ENCODE measurements at places on chromosomes 12 and 14.

GRCh38 chr14:98955036-98955740 lies 316.8 kb downstream of the BCL11B start:
- DNase-seq = no peak

GRCh38 chr12:117363056-117363662 lies 1.7 kb upstream of the NOS1 start:
- no peak for DNase-seq

GRCh38 chr14:103699901-103700752 lies 15.1 kb downstream of the XRCC3 start:
- DNase-seq = no peak

DNA sequence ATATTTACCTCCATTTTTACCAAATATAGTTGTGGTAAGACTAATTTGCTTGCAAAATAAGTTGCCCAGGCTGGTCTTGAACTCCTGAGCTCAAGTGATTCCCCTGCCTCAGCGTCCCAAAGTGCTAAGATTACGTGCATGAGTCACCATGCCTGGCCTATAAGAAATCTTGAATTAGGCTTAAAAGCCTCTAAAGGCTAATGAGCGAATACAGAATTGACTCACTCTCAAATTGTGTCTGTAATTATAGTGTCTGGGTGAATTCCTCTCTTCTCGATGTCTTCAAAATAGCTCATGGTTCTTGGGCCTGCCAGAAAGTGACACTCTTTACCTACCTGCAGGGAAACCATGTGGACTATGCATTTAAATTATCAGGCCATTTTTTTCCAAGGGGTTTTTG lies 403.5 kb downstream of the SLC16A7 start:
- no peak for DNase-seq

DNA sequence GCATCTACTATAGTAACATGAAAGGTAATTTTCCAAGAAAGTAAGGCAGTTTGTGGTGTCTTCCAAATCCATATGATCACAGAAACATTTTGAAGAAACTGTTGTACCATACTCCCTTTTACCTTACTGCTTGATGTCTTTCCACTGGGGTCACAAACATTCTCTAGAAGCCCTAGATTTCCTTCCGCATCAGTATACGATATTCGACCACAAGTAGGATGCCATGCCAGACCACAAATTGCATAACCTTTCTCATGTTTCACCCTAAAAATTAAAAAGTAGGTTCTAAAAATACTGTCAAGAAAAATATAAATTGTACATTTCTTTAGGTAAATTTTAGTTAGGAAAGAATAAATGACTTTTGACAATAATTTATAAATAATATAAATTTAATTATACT lies 26.5 kb downstream of the WDHD1 start:
- DNase-seq = no peak

- no peak for DNase-seq
These were observed 276.3 kb upstream of the FAR2 start for GRCh38 chr12:28872654-28873268.

DNA sequence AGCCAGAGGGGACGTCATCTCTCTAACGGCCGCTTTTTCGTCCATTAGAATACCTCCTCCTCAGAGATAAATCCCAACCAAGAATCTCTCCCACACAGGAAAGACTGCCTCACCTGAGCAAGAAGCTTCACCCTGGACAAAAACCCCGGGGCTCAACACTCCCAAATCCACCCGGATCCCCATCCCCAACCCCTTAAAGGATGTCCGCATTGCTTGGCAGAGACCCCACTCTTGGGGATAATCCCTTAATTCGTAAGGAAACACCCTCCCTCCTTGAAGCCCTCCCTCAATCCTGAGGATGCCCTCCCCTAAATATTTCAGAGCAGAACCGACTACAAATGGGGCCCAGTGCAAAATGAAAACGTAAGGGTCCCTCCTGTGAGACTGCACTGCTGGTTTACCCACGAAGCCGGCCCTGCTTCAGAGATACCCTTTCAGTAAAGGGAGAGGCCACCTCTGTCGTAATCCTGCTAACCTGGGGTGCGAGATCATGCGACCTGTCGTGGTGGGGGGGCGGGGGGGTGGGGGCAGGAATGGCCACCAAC lies 655 bp upstream of the DYNLL1 start:
- no peak for DNase-seq

DNA sequence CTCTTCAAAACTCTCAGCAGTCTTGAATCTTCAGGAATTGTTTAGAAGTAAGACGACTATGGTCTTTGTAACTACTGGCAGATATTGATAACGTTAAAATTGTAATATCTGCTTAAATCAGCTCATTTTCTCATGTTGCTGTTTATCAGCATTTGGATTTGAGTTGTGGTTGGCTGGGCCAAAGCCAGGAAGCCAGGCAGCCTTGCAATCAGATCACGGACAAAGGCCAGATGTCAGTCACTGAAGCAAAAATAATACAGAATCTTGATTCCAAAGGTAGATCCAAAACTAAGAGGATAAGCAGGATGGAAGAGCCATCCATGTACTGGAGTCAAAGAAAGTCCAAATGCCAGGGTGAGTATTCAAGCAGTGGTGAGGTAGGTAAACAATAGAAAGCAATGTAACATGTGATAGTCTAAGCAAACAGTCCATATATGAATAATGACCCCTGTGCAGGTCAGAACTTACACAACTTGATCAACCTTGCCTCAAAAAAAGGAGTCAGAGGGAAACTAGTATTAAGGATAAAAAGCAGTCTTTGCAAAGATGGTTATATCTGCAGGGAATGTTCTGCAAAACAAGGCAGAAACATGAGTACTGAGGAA lies 95.8 kb upstream of the RAP1B start:
- no peak for DNase-seq

DNA sequence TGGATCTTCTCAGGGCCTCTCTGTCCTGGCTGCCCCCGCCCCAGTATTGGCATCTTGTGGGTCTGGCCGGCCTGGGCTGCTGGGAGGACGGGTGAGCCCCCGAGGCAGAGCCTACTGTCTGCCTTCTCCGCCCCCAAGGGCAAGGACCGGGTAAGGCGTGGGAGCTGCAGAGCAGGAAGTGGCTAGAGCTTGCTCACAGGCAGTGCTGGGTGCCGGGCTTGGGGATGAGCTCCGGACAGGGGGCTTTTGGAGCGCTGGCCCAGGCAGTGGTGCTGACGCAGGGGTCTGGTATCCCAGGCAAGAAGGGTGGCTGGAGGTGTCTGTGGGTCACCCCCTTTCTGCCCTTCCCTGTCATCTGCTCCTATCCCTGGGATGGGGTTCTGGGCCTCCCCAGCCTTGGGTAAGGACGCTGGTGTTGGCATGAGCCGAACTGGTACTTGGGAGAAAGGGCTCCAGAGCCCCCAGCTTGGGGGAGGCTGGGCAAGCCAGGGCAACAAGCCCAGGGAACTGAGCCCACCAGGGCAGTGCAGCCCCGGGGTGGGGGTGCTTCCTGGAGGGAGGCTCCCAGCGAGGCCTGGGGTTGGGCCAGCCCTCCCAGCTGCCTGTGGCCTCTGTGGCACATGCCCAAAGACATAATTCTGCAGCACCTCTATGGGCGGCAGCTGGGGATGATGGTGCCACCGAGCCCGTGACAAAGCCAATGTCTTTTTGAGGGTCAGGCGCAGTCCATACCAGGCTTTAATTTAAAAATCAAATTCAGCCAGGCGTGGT lies 126.3 kb downstream of the KIF26A start:
- DNase-seq = no peak

DNA sequence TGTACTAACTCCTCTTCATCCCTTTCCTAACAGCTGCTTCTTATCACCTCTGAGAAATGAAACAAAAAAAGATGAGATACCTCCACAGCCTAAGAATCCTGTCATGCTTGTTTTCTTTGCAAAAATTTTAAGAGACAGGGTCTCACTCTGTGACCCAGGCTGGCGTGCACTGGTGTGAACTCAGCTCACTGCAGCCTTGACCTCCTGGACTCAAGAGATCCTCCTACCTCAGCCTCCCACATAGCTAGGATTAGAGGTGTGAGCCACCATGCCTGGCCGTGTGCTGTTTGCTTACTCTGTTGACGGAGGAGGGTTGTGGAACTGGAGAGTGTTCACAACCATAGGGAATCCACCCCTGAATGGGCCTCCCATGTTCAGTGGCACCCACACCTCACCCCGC lies 16.2 kb downstream of the CSRNP2 start:
- no peak for DNase-seq

- no peak for DNase-seq
These were observed 4.3 kb downstream of the ARL6IP4 start for GRCh38 chr12:122984612-122985337.

DNA sequence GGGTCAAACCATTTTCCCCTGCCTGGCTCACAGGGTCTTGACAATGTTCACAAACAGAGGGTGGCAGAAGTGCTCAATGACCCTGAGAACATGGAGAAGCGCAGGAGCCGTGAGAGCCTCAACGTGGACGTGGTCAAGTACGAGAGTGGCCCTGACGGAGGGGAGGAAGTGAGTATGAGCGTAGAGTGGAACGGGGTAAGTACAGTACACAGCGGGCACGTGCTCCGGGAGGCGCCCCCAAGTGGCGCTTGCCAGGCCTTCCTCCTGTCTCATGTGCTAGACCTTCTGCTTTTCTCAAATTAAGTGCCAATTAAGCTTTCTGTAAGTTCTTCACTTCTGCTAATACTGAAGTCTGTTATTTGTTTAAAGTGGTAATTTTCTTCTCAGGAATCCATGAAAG lies 35.9 kb downstream of the XRCC3 start:
- DNase-seq = no peak

DNA sequence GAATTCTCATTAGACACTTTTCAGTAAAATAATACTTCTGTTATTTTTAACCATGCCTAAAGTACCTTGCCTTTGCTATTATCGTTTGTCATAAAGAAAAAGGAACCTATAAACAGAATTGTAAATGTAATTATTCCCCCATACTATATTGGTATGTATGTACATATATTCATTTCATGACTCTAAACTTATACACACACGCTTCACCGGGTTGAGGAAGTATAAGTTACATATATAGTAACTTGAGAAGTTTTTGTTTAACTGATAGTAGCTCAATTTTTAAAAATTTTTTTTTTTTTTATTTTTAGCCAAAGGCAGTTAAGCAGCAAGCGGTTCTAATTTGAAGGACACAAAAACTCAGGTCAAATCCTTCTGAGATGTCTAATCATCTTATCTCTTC lies 107.6 kb downstream of the PLEKHG7 start:
- DNase-seq = no peak

DNA sequence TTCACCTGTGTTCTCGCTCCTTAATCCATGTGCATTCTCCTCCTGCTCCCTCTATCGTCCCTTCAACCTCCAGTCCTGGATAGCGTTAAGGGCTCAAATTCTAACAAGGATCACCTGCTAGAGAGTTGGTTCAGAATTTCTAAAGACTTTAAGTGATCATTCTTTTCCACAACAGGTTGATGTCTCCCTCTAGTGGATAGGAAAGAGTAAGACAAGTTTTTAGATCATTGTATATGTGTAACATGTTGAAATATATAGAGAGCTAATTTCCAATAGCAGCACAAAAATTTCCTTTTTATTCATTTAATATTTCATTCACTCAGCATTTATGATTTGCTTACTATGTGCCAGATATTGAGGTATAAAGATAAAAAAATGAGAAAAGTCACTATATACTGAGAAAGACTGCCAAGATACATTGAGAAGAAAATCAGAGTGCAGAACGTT lies 9.3 kb upstream of the ESR2 start:
- DNase-seq = no peak

GRCh38 chr14:63875311-63875710 lies 22.5 kb downstream of the SYNE2 start:
- DNase-seq = no peak

- no peak for DNase-seq
These were observed 1.2 kb downstream of the NOVA1 start for GRCh38 chr14:26596543-26597061.

- no peak for DNase-seq
These were observed 122.1 kb downstream of the SOX5 start for GRCh38 chr12:23827353-23827752.

DNA sequence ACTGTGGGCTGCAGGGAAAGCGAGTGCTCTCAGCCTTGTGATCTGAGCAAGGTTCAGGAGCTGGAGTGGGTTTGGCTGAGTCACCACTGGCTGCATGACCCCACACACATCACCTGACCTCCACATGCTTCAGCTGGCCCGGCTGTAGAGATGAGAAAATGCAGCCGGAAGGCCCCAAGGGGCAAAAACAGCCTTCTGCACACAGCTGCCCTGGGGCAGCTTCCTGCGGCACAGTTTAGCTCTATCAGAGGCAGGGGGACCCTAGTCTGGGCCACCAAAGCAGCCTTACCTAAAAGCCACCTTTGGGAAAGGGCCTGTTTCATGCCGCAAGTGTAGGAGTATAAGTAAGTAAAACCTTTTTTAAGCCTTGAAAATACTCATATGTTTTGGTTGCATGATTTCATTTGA lies 123.3 kb downstream of the SSPN start:
- DNase-seq = no peak

DNA sequence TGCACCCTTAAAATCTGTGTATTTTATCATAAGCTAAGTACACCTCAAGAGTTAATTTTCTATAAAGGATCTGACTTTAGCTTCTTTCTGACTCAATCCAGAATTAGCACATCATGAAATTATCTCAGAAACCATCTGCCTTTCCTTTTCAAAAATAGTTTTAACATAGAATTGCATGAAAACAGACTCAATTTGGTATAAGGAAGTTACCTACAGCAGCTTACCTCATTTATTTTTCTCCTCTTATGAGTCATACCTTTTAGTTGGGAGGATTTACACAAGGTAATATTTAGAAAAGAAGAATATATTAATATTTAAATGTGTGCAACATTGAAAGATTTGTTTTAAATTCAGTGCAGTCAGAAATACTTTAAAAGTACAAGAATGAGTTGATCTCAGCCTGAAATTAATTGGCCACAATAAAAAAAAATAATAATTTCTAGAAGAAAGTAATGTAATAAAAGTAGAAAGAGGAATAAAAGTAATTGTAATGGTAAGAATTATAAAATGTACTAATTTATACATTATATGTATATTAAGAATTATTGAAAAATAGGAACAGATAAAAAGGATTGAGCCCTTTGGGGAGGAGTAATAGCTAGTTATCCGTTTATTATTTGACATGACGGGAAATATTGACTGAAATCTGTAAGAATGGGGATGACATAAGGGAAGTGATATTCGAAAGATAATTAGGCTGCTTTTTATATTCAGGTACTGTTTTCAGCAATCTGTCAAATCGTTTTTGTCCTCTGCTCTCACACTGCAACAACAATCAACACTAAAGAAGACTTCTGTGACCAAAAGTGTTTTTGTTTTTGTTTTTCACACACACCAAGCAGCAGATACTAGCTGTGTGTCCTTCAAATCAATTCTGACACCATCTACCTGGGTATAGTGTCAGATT lies 20.5 kb downstream of the ADAM21 start:
- no peak for DNase-seq

GRCh38 chr12:1107669-1108068 lies 116.6 kb downstream of the ERC1 start:
- no peak for DNase-seq
